Retina (tissue), 1 donor: ENCODE measurements at places on chromosomes 5 and 9.

DNA sequence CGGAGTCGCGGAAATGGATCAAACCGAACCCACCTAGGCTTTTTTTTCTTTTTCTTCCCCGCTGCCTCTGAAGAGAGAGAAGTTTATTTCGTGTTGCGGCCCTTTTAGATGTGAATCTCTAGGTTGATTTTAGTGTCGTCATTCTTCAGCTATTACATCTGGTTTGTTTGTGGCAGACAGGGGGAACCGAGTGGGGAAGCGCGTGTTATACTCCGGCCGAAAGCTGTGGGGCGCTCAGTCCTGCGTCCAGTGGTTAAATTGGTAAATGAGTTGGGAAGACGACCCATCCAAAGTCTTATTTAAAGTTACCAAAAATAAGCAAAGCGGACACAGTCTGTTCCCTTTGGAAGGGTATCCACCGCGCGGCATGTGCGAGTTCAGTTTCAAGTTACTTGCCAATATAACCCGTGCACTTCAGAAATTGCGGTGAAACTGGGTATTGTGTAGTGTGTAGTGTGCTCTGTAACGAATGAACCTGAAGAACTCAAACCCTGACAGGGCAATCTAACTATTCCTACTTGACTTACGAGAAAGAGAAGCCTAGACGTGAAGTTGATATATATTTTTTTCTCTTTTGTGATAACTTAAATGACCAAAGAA, 1.3 kb downstream of the MAN2A1 start:
- DNase-seq: no peak

DNA sequence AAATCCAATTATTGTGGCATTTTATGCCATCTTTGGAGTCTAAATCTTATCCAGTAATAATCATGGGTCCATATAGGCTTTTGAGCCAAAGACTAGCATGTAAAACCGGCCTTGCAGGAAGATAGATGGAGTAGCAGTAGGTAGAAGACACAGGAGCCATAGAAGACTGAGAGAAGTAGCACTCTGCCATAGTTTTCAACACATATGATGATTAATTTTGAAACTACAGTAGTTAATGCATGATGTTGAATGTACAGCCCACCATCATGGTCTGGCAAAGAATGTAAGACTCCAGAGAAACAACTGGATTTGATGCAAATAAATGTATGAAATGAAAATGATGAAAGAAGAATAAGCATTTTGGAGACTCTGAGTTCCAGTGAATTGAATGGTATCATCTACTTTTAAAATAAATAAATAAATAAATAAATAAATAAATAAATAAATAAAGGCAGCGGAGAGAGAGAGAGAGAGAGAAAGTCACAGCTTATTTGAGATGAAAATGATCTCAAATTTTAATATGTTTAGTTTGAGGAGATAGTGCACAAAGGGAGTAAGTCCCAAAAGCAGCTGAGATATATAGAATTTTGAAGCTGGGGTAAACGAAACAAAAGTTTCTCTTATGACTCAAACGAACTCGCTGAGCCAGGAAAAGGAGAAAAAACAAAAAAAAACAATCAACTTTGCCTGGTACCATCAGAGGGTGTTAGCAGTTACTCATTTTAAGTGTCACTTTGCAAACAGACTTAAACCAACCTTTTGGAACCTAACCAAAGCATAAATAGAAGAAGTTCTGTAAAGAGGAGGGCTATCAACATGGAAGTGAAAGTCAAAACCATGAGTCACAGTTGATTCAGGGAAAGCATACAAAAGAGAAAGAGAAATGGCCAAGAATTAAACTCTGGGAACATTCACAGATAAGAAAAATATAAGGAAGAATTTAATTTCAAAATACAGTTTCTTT, 388.7 kb downstream of the CETN3 start:
- DNase-seq: no peak

DNA sequence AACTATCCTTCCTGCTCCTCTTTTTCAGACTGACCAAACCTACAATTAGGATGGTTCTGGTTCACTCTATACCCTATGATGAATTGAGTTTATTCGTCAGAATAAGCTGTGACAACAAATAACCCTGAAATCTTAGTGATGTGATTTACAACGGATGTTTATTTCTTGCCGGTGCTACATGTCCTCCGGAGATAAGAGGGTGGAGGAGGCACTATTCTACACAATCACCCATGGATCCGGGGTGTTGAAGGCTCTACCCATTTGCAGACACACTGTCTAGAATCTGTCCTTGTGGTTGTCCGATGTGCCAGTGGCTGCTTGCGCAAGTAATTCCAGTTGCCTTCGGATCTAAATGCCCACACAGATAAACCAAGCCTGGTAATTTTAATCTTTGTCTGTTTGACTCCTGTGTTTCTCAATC, 44.7 kb downstream of the CDC14B start:
- no peak for DNase-seq

DNA sequence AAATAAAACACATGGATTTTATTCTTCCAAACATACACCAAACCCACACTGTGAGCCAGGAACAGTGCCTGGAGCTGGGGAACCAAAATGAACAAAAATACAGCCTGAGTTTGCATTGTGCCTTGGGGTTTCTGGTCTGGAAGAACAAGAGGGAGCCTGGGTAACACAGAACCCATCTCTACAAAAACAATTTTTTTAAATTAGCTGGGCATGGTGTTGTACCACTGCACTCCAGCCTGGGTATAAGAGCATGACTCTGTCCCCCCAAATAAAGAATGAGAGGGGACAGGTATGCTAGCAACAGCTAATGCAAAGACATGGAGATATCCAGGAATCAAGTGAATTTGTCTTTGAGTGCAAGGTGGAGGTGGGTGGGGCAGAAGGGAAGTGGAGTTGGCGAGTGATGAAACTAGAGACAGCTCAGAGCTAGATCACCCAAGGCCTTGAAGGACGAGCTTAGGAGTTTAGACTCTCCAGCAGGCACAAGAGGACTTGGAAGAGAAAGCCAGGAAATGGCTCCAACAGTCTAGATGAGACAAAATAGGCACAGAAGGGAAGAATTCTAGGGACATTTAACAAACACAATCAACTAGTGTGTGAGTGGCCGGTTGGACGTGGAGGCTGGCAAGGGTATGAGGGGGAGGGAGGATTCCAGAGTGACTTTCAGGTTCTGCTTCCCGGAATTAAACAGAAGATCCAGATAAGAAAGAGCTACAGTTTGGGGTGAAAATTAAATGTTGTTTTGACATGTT, 47.4 kb downstream of the FNBP1 start:
- DNase-seq: no peak

DNA sequence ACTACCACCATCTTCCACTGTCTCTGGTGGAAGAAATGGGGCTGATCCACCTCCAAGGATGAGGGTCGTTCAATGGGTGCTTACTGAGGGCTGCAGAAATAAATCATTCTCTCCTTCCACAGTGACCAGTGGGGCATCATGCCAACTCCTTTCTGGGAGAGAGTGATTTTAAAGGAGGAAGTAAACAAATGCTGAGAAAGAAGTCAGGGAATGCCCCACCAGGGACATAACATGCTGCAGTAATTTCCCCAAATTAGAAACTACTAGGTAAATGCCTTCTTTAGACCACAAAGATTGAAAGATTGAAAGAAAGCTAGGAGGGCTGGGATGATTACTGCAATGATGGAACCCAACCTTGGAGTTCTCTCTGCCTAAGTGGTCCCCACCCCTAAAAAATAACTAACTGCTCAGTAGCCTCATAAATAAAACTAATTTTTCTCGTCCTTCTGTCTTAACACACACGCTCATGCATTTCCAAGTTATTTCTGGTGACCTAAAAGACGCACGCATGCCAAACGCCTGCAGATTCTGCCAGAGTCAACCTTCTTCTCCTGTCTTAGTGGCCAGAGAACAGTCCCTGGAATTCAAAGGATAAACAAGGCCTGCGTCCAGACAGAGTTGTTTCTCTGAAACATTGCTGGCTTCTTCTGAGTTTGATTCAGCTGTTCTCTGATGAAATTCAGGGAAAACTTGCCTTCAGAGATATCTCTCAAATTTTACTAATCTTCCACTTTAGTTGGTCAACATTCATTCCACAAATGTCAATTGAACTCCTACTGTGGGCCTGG, 250.0 kb downstream of the NR3C1 start:
- no peak for DNase-seq
